ENCODE measurements at places on chromosomes 16 and 17.

GRCh38 chr17:51486091-51486490 lies 225.7 kb downstream of the UTP18 start:
- no peak for DNase-seq

DNA sequence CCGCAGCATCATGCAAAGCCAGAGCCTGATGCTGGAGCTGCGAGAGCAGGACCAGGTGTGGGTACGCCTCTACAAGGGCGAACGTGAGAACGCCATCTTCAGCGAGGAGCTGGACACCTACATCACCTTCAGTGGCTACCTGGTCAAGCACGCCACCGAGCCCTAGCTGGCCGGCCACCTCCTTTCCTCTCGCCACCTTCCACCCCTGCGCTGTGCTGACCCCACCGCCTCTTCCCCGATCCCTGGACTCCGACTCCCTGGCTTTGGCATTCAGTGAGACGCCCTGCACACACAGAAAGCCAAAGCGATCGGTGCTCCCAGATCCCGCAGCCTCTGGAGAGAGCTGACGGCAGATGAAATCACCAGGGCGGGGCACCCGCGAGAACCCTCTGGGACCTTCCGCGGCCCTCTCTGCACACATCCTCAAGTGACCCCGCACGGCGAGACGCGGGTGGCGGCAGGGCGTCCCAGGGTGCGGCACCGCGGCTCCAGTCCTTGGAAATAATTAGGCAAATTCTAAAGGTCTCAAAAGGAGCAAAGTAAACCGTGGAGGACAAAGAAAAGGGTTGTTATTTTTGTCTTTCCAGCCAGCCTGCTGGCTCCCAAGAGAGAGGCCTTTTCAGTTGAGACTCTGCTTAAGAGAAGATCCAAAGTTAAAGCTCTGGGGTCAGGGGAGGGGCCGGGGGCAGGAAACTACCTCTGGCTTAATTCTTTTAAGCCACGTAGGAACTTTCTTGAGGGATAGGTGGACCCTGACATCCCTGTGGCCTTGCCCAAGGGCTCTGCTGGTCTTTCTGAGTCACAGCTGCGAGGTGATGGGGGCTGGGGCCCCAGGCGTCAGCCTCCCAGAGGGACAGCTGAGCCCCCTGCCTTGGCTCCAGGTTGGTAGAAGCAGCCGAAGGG lies 24.2 kb downstream of the C1QTNF1 start:
- no peak for DNase-seq

- no peak for DNase-seq
Observed at GRCh38 chr16:28823291-28823872, 583 bp downstream of the ATXN2L start.

DNA sequence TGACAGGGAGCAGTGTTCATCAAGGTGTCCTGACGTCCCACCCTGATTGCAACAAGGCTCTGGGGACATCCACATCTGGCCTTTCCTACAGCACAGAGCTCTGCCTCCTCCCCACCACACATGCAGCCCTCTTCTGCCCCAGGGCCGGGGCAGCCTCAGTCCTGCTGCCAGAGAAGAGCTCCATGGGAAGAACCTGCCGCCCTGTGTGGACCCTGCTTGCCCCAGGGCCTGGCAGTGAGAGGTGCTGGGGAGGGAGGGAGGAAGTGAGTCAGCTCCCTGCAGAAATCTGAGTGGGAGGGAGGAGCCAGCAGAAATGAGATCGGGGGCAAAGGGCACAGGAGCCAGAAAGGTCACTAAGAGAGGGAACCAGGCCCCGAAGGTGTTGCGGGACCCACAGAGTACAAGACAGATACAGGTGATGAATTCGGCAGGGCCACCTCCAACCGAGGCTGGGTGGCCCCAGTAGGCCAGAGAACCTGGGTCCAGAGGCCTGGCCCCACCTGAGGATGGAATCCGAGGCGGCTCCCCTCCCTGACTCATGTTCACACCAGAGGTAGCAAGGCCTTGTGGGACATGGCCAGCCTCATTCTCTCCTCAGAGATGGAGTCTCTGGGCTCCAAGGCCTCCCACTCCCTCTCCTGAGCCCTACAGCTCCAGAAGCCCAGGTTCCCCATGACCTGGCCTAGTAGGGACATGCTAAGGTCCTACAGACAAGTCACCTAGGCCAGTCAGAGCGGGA lies 24.8 kb downstream of the MYO18A start:
- DNase-seq: peak; percentile 54

- DNase-seq: no peak
Observed at GRCh38 chr17:49370971-49371834, 9.2 kb upstream of the ZNF652 start.

- no peak for DNase-seq
Observed at GRCh38 chr16:63568164-63568563, 1531.9 kb upstream of the CDH8 start.

GRCh38 chr17:48459070-48459844 lies 29.2 kb upstream of the SKAP1 start:
- no peak for DNase-seq

GRCh38 chr17:3543453-3543852 lies 14.2 kb downstream of the TRPV3 start:
- no peak for DNase-seq

- no peak for DNase-seq
Observed at GRCh38 chr17:59621771-59622170, 2.1 kb downstream of the CLTC start.

- no peak for DNase-seq
Observed at GRCh38 chr17:53336281-53336680, 486.4 kb upstream of the KIF2B start.

DNA sequence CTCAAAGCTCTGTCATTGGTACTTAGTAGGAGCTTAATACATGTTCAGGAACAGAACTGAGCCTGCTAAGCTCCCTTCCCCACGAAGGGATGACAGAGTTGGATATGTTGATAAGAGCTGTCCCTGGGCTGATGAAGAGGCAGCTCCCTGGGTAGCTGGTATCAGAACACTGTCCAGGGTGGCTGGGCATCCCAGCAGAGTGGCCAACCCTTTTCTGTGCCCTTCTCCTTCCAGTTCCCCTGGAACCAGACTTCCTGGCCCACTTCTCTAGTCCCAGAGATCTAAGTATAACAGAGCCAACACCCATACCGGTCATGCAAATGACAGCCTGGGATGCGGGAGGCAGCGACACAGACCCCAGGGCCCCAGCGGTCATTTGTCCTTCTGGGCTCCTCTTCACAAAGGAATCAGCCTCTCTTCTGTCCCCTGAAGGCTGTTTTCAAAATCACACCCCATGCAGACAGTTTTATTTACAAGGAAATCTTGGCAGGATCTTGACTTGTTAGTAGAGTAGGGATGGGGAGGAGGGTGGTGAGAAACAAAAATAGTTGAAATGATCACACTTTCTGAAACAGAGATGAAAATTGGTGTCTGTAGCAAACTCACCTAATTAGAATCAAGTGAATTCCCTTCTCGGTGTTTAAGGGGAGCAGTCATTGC lies 1.4 kb upstream of the RHBDL3 start:
- DNase-seq: no peak

DNA sequence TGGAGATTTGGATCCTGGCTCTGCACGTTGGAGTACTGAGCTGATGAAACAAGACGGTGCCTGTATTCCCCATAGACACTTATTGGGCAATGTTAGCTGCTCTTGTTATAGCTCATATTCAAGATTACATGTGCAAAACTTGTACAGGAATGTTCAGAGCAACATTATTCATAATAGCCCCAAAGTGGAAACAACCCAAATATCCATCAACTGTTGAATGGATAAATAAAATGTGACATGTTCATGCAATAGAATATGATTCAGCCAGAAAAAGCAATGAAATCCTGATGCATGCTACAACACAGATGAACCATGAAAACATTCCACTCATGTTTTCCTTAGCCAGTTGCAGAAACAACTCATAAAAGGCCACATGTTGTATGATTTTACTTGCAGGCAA lies 5.7 kb upstream of the SDR42E1 start:
- DNase-seq: no peak

DNA sequence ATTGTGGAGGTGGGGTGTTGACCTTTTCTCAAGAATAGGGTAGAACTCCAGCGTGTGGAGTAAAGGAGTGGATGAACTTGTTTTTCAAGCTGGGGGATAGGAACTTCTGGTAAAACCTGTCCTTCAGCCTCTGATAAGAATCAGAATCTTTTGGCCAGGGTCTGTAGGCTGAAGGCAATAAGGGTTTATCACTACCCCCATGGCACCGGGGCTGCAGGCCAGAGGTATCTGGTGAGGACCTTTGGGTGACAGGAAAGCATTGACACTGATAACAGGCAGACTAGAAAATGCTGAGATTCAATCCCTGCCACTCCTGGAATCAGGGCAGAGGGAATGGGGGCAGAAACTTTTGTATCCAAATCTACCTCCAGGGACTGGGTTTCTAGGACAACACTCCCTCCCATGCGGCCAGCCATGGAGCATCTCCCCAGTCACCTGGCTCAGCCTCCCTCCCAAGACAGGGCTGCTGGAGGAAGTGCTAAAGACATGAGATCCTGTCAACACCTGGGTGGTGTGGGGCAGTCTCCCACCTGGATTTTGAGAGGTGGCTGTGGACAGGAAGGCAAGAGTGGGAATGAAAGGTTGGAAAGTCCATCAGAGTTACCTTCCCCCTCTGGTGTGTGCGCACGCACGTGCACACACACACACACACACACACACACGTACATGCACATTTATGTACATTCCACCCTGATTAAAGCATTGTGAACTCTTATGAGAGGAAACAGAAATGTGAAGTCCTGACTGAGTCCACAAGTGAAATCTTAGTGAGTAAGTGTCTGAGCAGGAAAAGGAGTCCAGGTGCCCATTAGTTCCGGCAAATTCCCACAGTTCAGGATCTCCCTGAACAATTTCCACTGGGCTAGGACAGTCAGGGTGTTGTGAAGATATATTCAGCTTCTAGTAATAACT lies 53.1 kb upstream of the MARCHF10 start:
- DNase-seq: no peak

- no peak for DNase-seq
Observed at GRCh38 chr17:60964160-60964559, 286.5 kb downstream of the BCAS3 start.

- DNase-seq: peak; percentile 41
Observed at GRCh38 chr16:80527297-80527696, 13.5 kb upstream of the DYNLRB2 start.

DNA sequence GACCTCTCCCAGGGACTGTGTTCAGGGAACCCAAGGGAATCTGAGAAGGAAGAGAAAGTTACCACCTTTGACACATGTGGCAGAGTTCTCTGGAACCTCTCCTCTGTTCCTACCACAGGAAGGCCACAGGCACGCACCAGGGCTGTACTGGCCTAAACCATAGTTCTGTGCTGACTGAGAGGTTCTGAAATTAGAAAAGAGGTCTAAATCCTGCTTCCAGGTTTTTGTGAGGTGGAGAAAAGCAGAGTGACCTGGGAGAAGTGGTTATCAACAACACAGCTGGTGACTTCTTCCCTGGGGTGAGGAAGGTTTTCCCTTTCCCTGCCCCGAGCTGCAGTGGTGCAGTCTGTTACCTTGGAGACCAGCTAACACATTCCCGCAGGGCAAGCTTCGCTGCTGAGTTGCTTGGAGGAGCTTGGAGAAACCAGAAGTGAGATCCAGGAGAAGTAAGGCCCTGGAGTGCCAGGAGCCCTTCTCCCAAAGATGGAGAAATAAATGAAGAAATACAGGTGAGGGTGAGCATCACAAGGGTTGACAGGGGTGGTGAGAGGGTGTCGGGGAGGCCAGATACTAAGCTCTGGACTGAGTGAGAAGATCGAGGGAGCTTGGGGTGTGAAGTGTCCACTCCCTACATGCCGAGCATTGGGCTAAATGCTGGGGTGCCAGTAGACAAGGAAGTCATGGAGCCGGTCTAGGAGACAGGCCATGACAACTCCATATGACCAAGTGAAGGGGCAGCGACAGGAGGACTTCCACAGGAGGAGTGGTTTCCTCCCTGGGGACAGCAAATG lies at the start of gene VWA3A:
VWA3A (plus strand) TSS at position 399 of the 791 bp plus-strand sequence; CDS start at position 496, 97 bp downstream.
- DNase-seq: no peak

DNA sequence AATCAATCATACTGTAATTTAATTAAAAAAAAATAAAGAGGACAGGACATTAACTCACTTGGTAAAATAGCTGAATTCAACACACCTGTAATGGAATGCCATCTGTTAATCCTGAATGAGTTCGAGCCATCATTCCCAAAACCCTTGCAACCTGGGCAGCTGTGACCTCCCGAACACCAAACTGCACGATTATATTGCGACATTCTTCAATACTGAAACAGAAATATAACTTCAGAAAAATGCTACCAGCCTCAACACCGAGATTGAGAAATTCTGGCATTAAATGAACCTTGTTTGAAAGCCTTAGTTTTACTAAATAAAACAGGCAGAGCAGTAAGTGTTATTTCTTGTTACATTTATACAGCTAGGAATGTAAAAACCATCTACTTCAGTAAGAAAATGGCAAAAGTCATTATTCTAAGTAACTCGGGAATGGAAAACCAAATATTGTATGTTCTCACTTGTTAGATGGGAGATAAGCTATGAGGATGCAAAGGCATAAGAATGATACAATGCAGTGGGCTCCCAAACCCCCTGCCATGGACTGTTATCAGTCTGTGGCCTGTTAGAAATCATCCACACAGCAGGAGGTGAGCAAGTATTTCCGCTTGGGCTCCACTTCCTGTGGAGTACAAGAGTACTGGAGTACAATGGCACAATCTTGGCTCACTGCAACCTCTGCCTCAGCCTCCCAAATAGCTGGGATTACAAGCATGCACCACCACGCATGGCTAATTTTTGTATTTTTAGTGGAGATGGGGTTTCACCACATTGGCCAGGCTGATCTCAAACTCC lies 46.5 kb downstream of the CNOT1 start:
- no peak for DNase-seq

- DNase-seq: peak; percentile 72
Observed at GRCh38 chr17:35022536-35023063, 40.9 kb downstream of the RFFL start.

DNA sequence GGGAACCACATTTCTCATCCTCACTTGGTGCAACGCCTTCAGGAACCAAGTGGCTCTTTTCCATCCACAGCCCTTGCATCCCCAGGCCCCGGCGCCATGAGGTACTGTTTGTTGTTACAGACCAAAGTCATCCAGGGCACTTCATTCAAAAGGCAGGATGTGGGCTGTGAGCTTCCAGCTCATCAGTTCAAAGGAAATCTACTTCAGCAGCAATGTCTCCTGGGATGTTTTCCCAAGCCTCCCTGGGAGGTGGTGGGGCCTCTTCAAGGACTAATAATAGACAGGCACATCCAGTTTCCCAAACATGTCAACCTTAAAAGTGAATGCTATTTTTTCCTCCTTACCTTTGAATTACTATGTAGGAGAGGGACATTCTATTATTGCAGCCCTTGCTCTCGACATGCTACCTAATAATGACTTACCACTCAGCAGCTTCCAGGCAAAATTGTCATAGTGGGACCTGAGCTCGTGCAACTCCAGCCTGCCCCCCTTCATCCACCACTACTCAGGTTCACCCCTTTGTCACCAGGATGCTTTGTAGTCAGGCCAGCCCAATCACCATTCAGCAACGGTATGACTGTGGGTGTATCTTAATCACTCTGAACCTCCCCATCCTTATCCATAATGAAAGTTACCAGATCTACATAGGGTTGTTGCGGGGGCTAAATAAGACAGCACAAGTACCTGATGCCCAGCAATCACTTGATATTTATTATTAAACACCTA lies 1.7 kb upstream of the PRKCB start:
- DNase-seq: no peak
